ENCODE measurements at places on chromosomes 7 and 10.

- DNase-seq = no peak
Observed at GRCh38 chr7:47565640-47566250, 16.2 kb downstream of the TNS3 start.

GRCh38 chr7:15123901-15124300 is 221.3 kb upstream of the DGKB start:
- DNase-seq = no peak

DNA sequence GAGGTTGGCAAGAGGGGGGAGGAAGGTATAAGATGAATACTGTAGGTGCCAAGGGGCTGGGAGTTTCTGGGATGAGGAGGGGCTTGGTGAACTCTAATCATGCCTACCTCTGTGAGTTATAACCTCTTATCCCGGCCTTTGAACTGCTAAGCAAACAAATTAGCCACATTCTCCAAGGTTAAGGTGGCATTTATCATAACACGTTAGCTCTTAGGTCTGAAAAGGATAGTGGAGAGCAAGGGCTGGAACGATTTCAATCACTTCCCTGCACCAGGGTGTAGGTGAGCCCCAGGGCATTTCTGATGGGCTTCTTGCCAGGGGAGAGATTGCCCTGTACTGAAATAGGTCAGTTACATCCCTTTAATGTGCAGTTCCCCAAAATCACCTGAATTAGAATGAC is 28.6 kb upstream of the DMBT1 start:
- no peak for DNase-seq

GRCh38 chr7:34333925-34334324 is 324.1 kb upstream of the NPSR1 start:
- DNase-seq = no peak

DNA sequence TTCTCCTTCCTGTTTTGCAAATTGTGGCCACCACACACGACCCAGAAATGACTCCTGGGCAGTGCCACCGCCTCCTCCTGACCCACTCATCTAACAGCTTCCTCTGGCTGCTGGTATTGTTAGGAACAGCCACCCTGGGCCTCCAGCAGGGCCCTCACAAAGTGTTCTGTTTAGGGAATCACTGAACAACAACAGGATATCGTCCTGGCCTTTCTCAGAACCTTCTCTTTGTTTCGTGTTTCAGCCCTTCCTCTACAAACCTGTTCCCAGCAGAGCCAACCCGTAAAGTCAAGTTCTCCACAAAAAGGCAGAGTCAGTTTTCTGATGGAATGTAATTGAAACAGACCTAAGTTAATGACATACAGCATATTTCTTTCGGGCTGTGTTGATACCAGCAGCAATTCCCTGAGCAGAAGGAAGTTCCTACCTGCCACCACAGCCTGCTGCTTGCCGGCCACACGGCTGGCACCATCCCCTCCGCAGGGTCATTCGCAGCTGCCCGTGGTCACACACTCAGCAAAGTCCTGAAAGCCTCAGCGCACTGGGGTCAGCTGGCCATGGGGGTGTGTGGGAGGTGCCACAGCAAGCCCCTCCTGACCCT is 91.7 kb upstream of the PITRM1 start:
- DNase-seq = no peak

- no peak for DNase-seq
Observed at GRCh38 chr7:37351716-37352115, 96.9 kb downstream of the ELMO1 start.

DNA sequence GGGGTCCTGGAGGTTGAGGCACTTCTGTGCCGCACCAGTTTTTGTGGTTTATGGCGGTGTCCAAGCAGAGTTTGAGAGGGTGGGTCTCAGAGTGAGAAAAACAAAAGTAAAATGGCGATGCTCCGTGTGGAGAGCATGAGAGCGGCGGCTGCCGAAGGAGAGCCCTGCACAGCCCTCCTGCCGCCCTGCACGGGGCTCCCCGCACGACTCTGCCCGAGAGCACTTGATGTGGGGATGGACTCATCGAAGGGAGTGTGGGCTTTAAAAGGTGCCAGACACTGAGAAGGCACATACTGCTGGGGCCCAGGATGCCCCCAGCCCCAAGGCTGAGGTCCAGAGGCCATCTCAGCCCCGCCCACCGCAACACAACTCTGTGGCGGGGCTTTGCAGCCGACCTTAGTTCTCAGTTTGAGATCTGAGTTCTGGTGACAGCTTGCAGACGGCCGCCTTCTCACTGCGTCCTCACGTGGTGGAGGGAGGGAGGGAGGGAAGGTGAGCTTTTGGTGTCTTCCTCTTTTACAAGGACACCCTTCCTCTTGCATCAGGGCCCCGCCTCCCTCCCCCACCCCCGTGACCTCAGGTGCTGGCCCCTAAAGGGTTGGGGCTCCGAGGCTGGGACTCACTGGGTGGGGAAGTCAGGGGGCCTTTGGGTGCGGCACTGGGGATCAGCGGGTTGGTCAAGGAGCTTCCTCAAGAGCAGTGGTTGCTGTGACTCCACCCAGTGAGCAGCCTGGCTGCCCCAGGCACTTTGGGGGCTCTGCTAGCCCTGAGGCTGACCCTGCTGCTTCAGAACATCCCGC is 69.1 kb downstream of the NKX6-2 start:
- no peak for DNase-seq

DNA sequence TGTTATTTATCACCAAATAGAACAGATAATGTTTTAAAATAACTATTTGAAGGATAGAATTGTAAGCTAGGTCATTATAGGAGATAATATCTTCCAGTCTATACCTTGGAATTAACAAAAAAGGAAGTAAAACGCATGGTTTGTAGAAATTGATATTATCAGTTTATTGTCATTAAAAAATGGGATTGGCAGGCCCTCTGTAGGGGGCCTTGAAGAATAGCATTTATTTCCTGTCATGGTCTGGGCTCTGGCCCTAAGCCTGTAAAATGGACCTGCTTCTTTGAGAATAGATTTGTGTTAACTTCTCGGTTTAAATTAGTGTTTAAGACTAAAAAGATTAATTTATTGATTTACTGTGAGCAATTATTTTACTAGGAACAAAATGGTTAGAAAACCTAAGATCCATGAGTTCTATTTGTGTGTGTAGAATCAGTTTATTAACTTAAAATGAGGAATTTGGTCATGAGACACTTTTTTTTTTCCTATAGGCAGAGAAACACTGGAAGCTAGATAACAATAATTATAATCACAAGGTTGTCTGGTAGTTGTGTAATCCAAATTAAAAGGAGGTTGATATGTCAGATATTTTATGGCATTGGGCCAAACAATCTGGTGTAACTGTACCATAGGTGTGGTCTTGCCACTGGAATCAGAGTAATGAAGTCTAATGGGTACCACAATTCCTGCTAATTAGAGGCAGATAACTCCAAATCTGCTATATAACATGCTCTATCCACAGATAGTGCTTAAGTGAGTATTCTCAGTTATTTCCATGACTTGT is 197.4 kb upstream of the FOXP2 start:
- DNase-seq = no peak

GRCh38 chr10:78686444-78687060 is 382.2 kb upstream of the ZMIZ1 start:
- DNase-seq = no peak

GRCh38 chr10:78537018-78537417 is 503.4 kb downstream of the RPS24 start:
- DNase-seq = no peak

DNA sequence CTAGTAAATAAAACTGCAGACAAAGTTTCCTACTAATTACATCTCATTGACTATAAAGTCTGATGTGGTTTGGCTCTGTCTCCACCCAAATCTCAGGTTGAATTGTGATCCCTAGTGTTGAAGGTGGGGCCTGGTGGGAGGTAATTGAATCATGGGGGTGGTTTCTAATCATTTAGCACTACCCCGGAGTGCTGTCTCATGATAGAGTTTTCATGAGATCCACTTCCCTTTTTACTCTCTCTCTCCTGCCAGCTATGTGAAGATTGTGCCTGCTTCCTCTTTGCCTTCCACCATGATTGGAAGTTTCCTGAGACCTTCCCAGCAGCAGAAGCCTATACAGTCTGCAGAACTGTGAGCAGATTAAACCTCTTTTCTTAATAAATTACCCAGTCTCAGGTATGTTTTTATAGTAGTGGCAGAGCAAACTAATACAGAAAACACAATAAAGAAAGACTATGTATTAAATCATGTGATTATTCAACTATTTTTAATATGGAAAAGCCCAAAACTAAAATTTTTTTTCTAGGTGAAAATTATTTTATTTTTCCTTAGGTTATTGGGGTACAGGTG is 232.1 kb downstream of the FZD1 start:
- no peak for DNase-seq

Measured in urothelium cell line (cell line).